ENCODE measurements at places on chromosomes 2 and 18.
A peak's percentile ranks its signal among the peaks of the same experiment; 100 is the strongest.

- DNase-seq = no peak
These were observed 38.6 kb downstream of the FAM124B start for GRCh38 chr2:224363281-224363680.

- no peak for DNase-seq
These were observed 881.0 kb upstream of the CNTNAP5 start for GRCh38 chr2:123144082-123144481.

GRCh38 chr2:36512705-36513104 lies 85.3 kb downstream of the FEZ2 start:
- DNase-seq = no peak

- no peak for DNase-seq
These were observed 64.6 kb upstream of the SH3BP4 start for GRCh38 chr2:234887195-234887594.

GRCh38 chr2:47598476-47598875 lies 184.5 kb upstream of the MSH6 start:
- no peak for DNase-seq

- DNase-seq = no peak
These were observed 88.3 kb downstream of the NFATC1 start for GRCh38 chr18:79483971-79484491.

DNA sequence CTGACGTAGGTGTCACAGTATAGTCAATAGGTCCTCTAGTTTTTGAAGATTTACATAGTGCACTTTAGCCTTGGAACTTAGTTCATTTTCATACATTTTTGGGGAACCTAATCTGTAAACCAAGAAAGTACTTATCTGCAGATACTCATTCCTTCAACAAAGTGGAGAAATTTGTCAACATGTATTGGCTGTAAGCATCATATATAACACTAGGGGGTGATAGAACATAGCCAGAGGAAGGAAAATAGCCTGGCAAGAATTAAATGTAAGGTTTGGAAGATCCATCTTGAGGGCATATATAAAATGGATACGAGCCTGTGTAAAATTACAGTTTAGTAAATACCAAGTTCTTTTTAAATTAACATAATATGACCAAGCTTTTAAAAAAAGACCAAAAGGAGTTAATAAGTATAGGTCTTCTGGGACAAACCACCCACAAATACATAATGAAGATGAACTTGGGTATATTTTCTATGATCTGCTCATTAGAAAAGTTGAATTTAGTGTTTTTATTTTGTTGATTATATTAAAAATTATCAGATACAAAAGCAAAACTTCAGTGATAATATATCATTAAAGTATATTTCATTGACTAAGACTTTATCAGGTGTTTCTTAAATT lies 18.2 kb downstream of the RPL37A start:
- no peak for DNase-seq

DNA sequence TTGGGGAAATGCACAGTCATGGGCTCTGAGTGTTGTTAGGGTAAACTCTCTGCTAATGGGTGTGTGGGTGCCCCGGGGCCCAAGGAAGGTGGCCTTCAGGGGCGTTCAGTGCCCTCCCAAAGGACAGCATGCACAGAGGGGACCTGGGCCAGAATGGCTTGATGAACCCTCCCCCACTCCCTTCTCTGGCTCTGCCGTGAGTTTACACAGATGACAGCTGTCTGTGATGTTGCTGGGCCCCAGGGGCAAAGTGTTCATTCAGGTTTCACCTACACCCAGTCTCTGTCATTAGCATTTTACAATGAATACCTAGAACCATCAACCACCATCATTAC lies 3.2 kb downstream of the NPPC start:
- no peak for DNase-seq

- DNase-seq = no peak
These were observed 69.3 kb downstream of the BCL11A start for GRCh38 chr2:60484133-60484645.

GRCh38 chr2:152055366-152056108 lies 43.3 kb downstream of the CACNB4 start:
- no peak for DNase-seq

DNA sequence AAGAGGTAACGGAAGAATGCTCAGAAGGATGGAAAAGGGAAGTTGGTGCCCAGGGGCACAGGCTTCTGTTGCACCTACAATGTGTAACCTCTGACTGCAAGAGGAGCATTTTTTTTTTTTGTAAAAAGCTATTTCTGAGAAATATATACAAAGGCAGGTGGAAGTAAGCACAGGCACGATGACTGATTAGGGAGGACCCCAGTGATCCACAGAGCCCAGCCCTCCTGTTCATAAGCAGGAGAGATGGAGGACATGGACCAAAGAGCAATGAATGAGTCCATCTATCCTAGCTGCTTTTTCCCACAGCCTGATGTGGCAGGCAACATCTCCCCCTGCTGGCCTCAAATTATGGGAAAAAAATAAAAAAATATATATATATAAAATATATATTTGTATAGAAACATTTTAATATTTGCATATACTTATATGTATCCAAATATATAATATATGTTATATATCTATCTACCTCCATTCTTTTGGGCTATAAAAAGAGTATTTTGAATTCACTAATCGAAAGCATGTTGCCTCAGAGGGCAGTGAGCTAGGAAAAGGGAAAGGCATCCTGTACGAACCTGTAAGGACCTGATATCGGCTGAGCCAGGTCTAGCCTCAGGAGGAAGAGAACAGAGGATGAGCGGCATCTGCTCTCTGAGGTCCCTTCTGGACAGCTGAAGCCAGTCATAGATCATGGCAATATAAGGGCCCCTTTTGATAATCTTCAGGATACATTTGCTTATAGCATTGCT lies 166.0 kb upstream of the STK17B start:
- peak; percentile 10 for DNase-seq
